OCI-LY7 (cell line): ENCODE measurements at places on chromosomes 3 and 15. TPM values are rescaled to one million over a fixed set of nuclear protein-coding genes. Genes with fewer than 3 reads are reported as not detected.

- peak; percentile 58 for DNase-seq
These were observed 34.3 kb downstream of the SEC22C start for GRCh38 chr3:42547401-42547945.

DNA sequence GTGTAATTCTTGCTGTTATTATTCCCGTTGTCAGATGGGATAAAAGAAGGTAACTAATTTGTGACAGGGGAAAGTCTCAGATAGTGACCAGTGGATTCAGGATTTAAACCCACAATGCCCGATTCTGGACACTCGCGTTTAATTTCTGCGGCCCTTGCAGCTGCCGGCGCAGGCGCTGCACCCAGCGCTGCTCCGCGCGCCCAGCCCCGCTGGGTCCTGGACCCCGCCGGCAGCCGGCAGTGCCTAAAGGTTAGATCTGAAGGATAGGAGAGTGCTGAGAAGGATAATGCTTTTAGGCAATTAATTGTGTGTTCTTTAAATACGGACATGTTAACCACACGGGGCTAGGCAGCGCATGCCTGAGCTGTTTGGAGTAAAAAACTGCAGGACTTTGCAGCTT is 3.6 kb upstream of the MKRN3 start:
- no peak for DNase-seq

- no peak for DNase-seq
These were observed 1.3 kb upstream of the CPA3 start for GRCh38 chr3:148863814-148864213.

- DNase-seq: no peak
These were observed 68.5 kb downstream of the CPN2 start for GRCh38 chr3:194282436-194283122.

DNA sequence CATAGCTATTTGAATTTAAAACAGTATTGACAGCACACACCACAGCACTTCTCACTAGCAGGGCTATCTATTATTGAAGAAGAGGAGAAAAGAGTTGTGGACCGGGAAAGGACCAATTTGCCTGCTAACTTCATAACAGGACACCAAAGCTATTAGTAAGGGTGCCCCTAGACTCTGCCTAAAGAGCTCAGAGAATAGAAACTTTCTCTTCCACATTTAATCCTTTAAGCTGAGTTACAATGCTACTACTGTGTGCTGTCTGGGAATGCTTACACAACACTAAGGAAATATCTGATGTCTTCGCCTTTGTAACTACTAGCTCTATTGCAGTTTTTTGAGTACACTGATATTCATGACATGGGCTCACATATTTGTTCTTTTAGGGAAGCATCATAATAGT is 13.5 kb upstream of the AADAC start:
- no peak for DNase-seq

DNA sequence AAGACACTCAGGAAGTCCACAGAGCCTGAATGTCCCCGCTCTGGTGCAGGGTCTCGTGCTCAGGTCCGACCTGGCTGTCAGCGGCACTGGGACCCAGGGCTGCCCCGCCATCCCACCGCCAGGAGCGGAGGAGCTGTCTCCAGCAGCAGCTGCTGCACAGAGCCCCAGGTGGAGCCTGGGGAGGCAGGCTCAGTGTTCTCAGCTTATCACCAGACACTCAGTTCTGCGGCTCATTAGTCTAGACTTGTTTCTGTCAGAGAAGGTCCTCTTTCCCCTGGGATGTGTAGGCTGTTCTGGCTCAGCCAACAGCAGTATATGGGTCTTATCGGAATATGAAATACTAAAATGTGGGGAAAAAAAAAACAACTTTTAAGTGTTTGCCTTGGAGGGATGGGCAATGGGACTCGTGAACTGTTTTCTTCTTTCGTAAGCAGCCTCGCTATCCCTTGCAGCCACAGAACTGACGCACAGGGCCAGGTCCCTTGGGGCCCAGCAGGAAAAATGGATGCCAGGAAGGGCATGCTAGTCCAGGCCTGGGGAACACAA is 75.9 kb downstream of the KLF13 start:
- DNase-seq: no peak

- peak; percentile 23 for DNase-seq
These were observed 13.0 kb upstream of the CADPS start for GRCh38 chr3:62888180-62888579.

DNA sequence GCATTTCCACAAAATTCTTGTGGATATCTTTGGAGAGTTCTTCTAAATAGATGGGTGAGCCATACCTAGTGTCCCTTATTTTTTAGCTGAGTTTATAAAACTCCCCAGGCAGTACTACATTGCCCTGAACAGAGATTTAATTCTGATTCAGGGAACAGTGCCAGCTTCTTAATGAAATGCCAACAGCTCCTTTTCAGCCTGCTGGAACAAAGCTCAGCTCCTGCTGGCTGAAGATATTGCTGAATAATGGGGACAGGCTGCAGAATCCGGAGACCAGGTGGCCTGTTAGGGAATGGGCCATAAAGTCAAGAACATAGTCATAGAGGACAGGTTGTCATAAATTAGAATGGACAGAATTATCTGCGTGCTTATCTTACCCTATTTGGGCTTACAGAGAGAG is 8.9 kb downstream of the HGD start:
- DNase-seq: no peak

- no peak for DNase-seq
These were observed 68.0 kb downstream of the COL8A1 start for GRCh38 chr3:99706410-99706809.

- no peak for DNase-seq
These were observed 22.5 kb downstream of the RIOX2 start for GRCh38 chr3:97949743-97950142.

DNA sequence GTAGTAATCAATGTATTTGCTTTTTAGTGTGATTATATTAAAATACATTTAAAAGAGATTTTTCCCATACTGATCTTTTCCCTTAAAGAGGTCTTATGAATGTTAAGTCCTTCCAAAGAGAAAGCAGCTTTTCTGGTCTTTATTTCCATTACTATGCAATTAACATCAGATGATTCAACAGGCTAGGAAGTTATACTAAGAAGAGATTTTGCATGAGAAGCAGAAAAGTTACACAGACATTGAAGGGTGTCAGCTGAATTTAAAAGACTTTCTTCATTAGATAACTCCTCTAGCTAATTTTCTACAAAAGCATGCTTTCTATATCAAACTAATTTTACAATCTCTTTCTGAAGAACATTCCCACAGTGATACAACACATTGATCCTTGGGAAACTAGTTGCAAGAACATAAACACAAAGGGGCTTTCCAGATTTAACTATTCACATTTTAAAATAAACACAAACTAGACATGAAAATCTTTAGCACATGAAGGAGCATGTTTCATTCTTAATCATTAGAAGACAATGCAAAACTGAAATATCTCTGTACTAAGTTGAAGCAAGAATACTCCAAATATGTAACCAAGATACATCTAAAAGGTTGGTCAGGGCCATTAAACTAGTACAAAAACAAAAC is 965.8 kb downstream of the ROBO1 start:
- DNase-seq: no peak

The SAMMSON gene
- total RNA-seq: not detected in 2 replicates

The WDR93 gene
- total RNA-seq: not detected in 2 replicates

The GOLGA8O gene
- 0.23 and 0.35 TPM in 2 replicates for total RNA-seq
